Neural crest cell (in vitro differentiated cells): ENCODE measurements at places on chromosomes 5 and 9.

- no peak for DNase-seq
These were observed 2.9 kb downstream of the ANKDD1B start for GRCh38 chr5:75614176-75614575.

GRCh38 chr9:133632806-133633680 lies 3.1 kb upstream of the DBH start:
- DNase-seq, result no peak

- DNase-seq, result no peak
These were observed 22.7 kb downstream of the KLF4 start for GRCh38 chr9:107466826-107467225.

- no peak for DNase-seq
These were observed 78.4 kb downstream of the MACIR start for GRCh38 chr5:103336941-103337340.

DNA sequence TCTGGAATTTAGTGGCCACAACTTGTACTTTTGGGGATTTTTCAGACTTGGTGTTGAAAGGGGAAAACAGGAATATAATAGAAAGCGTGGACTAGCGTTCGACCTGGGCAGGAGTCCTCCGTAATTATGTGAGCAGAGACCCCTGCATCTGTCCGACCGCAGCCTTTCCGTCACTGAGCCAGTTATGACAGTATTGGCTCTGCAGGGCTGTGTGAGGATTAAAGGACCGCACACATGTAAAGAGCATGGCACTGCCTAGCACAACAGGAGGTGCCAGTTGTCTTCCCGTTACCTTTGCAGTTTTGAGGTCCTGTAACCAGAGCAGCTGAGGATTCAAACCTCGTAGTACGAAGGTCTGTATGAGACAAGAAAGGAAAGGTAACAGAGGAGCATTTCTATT lies 1.2 kb downstream of the B4GALT7 start:
- no peak for DNase-seq

GRCh38 chr9:107316795-107317661 lies 33.9 kb downstream of the RAD23B start:
- no peak for DNase-seq

DNA sequence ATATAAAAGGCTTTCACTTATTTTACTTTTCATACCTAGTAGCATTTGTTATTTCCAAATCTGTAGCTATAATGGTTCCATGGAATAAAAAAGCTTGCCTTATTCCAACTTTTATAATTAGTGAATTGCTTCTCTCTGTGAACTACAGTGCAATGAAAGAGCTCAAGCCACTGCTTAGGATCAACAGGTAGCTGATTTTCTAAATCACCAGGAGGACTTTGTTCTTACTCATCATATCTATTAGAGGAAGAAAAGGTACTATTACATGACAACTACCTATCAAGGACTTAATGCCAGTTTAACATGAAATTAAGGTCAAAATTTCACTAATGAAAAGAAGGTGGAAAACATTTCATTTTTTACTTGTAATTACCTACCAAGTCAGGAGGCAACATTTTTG lies 414.6 kb downstream of the BNC2 start:
- DNase-seq, result no peak

DNA sequence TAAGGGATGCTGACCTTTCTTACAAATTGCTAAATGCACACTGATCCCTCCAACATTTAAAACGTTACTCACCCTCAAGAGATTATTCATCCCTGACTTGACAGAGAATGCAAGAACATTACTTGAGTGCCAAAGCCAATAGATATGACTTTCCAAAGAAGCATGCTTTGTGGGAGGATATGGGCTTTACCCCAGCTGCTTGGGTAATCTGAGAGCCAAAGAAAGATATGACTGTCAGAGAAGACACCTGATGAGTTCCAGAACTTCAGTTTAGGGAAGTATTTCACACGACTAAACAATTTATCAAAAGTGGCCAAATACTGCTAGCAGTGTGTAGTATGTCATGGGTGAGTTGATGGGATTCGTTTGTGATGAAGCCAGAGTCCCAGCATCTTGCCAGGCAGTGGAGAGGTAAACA lies 7.4 kb upstream of the SPDL1 start:
- no peak for DNase-seq

- no peak for DNase-seq
These were observed 28.1 kb upstream of the TCF7 start for GRCh38 chr5:134086225-134086942.

- no peak for DNase-seq
These were observed 34.3 kb downstream of the EPB41L4B start for GRCh38 chr9:109286571-109286977.

DNA sequence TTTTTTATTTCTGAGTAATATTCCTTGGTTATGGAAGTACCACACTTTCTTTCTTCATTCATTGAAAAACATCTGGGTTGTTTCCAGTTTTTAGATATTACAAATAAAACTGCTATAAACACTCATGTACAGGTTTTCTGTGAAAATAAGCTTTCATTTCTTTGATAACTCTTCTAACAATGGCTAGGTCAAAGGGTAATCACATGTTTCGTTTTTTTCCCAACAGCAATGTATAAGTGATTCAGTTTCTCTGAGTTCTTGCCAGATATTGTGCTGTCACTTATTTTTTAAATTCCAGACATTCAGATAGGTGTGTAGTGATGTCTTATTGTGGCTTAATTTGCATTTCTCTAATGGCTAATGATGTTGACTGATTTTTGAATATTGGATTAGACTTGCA lies 16.7 kb upstream of the TNPO1 start:
- DNase-seq, result no peak

DNA sequence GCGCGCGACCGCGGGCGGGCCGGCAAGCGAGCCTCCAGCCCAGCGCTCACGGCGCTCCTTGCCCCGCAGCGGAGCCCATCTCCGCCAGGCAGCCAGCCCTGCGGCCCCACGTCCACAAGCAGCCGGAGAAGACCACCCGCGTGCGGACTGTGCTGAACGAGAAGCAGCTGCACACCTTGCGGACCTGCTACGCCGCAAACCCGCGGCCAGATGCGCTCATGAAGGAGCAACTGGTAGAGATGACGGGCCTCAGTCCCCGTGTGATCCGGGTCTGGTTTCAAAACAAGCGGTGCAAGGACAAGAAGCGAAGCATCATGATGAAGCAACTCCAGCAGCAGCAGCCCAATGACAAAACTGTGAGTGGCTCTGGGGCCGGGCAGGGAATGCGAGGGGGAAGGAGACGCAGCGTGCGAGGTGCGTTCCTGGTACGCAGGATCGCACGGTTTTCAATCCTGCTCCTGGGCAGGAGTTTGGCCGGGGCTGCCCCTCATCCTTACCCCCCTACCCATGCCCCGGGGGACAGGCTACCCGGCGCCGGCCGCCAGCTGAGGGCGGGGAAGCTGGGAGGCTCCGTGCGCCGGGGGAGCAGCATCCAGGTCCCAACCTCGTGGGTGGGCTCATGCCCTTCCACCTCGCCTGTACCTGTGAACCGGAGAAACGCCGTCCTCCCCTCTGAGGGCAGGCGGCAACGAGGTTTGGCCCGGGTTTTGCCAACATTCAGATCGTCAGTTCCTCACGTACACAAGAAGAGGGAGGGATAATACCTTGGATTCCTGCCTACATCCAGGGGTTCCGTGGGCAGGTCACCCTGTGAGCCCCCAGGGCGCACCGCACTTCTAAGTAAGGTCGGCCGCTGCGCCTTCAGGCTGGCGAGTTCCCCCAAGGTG lies 6.6 kb downstream of the ISL1 start:
- DNase-seq, result no peak

GRCh38 chr5:68251386-68251785 lies 35.8 kb downstream of the PIK3R1 start:
- no peak for DNase-seq

DNA sequence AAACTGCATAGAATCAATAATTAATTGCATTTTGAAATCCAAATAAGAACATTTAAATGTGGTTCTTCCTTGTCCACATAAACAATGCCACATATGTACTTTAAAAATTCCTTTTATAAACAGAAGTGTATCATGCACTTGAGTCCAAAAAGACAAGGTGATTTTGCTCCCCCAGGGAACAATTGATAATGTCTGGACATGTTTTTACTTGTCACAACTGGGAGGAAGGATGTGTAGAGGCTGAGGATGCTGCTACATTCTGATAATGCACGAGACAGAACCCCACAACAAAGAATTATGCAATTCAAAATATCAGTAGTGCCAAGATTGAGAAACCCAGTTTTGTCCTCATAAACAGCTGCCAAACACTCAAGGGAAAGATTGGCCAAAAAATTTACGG lies 181.1 kb upstream of the ISL1 start:
- DNase-seq, result no peak

- no peak for DNase-seq
These were observed 11.7 kb downstream of the TRIM23 start for GRCh38 chr5:65612298-65612907.

- DNase-seq, result no peak
These were observed 60.6 kb downstream of the AUH start for GRCh38 chr9:91301161-91301560.

DNA sequence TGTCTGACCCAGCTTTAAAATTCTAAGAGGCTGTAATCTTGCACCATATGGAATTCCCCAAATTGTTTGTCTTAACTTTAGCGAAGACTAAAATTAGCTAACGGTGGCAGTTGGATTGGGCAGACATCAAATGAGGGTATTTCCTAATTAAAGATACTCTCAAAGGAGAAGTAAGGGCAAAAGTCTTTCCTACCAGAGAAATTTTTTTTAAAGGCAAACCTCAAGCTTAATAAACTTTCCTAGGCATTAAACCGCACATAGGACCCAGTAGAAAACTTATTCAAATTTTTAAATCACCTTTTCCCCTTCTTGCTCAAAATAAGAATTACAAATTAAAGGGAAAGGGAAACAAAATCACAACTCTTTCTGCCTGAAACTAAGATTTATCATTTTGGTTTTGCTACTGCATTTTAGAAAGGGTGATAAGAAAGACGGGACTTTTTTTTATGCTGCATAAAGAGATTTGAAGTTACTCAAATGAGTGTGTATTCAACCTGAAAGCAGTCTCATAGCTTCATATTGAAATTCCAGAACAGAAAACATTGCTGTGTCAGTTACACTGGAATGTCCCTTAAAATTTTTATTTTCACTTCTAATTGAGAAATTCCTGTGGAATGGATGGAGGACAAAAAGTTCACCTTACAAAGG lies 189.1 kb upstream of the PTGER4 start:
- DNase-seq, result no peak

- DNase-seq, result no peak
These were observed 26.5 kb downstream of the OXCT1 start for GRCh38 chr5:41843456-41844370.

- DNase-seq, result no peak
These were observed 19.4 kb downstream of the YIPF5 start for GRCh38 chr5:144151026-144151425.

GRCh38 chr5:71778678-71779276 lies 59.7 kb downstream of the CARTPT start:
- DNase-seq, result no peak

- DNase-seq, result no peak
These were observed 485.8 kb downstream of the SEMA5A start for GRCh38 chr5:9059920-9060691.

- DNase-seq, result no peak
These were observed 144.9 kb downstream of the FGF1 start for GRCh38 chr5:142540922-142541422.

DNA sequence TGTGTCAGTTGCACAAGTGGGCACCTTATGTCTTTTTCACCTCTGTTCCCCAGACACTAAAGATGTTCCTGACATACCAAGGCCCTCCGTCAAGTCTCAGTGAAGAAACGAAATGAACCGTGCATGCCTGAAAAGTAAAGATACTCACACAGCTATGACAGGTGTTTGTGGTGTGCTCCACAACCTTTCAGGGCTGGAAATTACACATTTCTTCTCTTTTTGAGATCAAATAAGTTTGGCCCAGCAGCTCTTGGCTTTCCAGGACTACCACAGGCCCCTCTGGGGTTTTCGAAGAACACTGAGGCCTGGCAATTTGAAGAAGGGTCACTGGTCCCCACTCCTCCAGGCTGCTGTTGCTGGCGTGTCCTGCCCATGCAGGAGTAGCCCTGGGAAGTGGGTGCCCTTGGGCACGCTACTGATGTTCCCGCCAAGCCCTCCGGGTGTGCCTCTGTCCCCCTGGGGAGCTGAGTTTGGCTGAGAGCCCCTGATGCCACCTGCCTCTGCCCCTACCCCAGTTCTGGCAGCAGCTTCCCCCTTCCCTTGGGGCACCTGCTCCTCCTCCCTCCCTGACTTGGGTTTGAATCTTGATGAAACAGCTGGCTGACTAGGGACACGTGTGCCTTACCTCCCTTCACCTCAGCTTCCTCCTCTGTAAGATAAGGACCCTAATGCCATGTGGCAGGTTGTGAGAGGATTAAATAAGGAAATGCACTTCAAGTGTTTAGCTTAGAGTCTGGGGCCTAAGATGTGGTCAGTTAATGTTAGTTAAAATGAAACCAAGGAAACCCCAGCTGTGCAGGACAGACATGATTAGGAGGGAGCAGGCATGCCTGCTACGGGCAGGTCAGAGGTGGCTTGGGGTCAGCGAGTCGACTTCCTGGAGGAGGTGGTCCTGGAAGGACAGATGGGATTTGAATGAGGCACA lies 49.1 kb upstream of the GADD45G start:
- DNase-seq, result no peak
